Lung (tissue), 17 donors: ENCODE measurements at places on chromosomes 2 and 18. TPM values are rescaled to one million over a fixed set of nuclear protein-coding genes. Genes with fewer than 3 reads are reported as not detected.

GRCh38 chr2:57881998-57882888 lies 164.4 kb upstream of the VRK2 start:
- no peaks in the 10 kb centered on the region for H3K27me3 ChIP-seq
- H3K4me3 ChIP-seq: no peak overlapping the region
- H3K27ac ChIP-seq: no peak overlapping the region
- DNase-seq: no peak
- no peaks in the 10 kb centered on the region for H3K36me3 ChIP-seq

DNA sequence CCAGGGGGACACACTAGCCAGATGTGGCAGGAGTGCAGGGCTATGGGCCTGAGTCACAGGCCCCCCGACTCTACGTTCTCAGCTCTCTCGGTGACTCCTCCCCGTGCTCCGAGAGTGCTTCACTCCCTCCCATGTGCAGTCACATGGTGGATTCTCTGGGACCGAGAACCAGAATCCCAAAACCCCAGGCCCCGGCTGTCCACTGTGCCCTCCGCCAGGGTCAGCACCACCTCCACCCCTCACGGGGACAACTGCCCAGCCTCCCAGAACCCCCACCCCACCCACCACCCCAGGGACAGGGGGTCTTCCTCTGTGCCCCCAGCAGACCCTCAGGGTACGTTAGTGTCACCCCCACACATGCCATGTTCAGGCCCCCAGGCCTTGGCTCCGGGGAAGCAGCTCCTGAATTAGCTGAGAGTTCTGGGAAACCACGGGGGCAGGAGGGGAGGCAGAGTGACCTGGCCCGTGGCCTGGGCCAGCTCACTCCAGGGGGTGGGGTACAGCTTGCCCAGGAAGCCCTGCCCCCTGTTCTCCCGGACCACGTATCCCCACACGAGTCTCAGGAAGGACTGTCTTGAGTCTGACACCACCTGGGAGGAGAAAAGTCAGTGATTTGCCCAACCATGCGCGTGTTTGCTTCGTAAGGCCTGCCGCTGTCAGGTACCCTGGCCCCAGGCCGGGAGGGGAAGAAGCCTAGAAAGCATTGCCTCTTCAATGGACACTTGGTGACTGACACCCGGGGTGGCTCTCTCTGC lies 4.4 kb downstream of the RAMP1 start:
- H3K36me3 ChIP-seq: no peaks in the 10 kb centered on the region
- H3K27me3 ChIP-seq: peaks cover 12% of the 10 kb centered on the region
- peaks cover 3% of the 10 kb centered on the region for H3K4me1 ChIP-seq
- H3K4me3 ChIP-seq: no peak overlapping the region
- no peak for DNase-seq

GRCh38 chr2:54092940-54093339 lies 22.5 kb upstream of the ACYP2 start:
- DNase-seq: no peak
- no peaks in the 10 kb centered on the region for H3K36me3 ChIP-seq
- no peak overlapping the region for H3K27ac ChIP-seq
- no peak overlapping the region for H3K4me3 ChIP-seq

DNA sequence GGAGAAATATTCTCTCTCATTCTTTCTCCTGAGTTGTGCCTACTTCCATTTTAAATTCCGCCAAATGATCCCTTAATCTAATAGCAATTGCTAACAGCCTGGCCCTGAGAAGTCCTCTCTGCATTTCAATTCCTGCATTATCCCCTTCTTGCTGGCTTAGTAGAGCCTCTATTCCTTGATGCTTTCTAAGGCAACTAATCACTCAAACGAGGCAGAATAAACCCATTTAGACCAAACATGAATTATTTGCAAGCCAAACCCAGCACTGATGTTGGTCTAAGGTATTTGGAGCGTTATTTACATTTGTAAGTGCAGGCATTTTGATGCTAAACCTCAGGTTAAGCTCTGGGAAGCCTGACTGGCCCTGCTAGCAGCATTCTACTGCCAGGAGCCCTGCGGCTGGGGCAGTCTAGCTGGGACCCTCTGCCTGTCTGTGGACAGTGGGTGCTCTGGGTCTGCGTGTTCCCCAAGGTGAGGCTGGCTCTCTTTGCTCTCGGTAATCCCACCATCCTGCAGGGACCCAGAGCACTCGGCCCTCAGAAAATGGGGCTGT lies 173.1 kb upstream of the HS6ST1 start:
- H3K27ac ChIP-seq: no peak overlapping the region
- peaks cover 8% of the 10 kb centered on the region for H3K4me1 ChIP-seq
- no peaks in the 10 kb centered on the region for H3K27me3 ChIP-seq
- DNase-seq: no peak

GRCh38 chr2:201258666-201259615 lies 1.4 kb upstream of the CASP8 start:
- peak overlapping the region; percentile 56 for H3K4me3 ChIP-seq
- H3K36me3 ChIP-seq: no peaks in the 10 kb centered on the region
- H3K27ac ChIP-seq: peak overlapping the region; percentile 62
- no peak for DNase-seq
- H3K4me1 ChIP-seq: peaks cover 8% of the 10 kb centered on the region
- no peaks in the 10 kb centered on the region for H3K27me3 ChIP-seq

GRCh38 chr18:58646334-58646862 lies 17.5 kb upstream of the ALPK2 start:
- no peaks in the 10 kb centered on the region for H3K4me1 ChIP-seq
- no peaks in the 10 kb centered on the region for H3K27me3 ChIP-seq
- no peak overlapping the region for H3K4me3 ChIP-seq
- no peak overlapping the region for H3K27ac ChIP-seq
- DNase-seq: no peak

DNA sequence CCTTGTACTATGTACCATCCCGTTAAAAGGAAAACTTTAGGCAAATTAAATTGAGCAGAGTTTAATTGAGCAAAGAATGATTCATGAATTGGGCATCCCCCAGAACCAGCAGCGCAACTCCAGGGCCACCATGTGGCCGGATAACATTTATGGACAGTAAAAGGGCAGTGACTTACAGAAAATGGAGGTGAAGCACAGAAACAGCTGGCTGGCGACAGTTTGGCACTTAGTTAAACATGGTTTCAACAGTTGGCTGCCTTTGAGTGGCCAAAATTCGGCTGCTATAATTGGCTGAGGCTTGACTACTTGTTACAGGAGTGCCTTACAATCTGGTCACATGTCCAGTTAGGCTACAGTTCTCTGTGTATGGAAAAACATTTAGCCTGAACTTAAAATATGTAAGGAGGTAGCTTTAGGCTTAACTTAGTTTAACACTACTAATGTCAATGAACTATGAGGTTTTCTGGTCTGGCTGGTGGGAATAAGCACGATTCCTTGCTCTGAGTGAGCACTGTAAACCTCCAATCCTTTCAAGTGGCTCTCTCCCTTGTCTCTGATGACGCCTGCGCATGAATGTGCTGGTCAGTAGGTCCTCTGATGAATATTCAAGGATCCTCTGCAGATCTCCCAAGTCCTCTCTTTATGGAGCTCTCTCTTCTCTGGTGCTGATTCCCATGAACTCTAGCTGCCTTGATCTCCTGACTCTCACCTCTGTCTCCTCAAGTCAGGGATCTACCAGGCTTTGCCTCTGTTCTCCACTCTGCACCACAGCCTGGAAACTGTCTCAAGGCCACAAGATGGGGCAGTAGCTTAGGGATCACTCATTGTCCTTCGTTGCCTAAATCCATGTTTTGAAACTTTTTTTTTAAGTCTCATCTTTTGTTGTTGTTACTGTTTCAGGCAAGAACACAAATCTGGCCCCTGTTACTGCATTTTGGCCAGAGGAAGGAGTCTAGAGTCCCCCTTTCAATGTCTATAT lies 24.4 kb upstream of the RAB31 start:
- H3K27me3 ChIP-seq: no peaks in the 10 kb centered on the region
- H3K36me3 ChIP-seq: no peaks in the 10 kb centered on the region
- no peak overlapping the region for H3K27ac ChIP-seq
- peak; percentile 75 for DNase-seq
- peaks cover 11% of the 10 kb centered on the region for H3K4me1 ChIP-seq
- no peak overlapping the region for H3K4me3 ChIP-seq

- no peaks in the 10 kb centered on the region for H3K27me3 ChIP-seq
- H3K27ac ChIP-seq: no peak overlapping the region
- no peak overlapping the region for H3K4me3 ChIP-seq
Measured at GRCh38 chr2:30915486-30915885, 108.2 kb upstream of the CAPN13 start.

The GPR35 gene
- total RNA-seq: 4.4 TPM

GRCh38 chr2:202090530-202090929 lies 17.5 kb downstream of the KIAA2012 start:
- no peak overlapping the region for H3K27ac ChIP-seq
- no peak overlapping the region for H3K4me3 ChIP-seq
- no peaks in the 10 kb centered on the region for H3K27me3 ChIP-seq
- DNase-seq: no peak
- peaks cover 17% of the 10 kb centered on the region for H3K4me1 ChIP-seq

The SPIRE1 gene
- 34.0 TPM for total RNA-seq

The GATA6 gene
- total RNA-seq: 34.3 TPM

The SP9 gene
- total RNA-seq: not detected

DNA sequence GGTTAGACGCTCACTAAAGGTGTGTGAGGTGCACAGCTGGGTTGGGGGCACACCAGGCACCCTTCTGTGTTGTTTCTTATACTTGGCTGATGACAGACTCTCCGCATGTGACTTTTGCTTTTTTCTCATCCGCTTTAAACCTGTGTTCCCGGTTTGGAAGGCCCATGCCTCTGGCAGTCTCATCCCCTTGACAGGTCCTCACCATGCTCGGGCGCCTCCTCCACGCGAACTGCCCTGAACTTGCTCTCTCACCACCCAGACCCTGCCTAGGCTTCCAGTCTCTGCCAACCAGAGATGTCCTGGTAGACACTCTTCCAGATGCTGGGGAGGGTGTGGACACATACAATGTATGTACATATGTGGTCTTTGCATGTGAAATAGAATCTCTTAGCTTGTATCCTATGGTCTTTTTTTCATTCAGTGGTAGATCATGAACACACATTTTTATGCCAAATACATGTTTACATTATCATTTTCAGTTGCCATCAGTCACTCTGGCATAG lies 79.8 kb downstream of the LIMS1 start:
- H3K36me3 ChIP-seq: no peaks in the 10 kb centered on the region
- H3K4me3 ChIP-seq: no peak overlapping the region
- no peak for DNase-seq
- H3K4me1 ChIP-seq: peaks cover 18% of the 10 kb centered on the region
- H3K27me3 ChIP-seq: no peaks in the 10 kb centered on the region

DNA sequence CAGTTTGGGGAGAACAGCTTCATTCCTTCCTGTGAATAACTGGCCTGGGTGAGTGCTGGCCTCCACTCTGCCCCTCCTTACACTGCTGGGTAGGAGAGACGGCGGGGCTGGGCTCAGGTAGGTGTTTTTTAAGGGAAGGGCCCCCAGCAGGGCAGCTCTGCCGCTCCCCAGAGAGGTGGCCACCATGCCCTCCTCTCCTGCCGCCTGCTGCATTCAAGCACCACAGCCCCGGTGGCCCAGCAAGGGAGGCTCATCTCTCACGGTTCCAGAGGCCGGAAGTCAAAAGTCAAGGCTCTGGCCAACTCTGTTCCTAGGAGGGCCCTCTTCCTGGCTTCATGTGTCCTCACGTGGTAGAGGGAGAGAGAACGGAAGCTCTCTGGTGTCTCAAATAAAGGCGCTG lies 81.1 kb downstream of the SH3BP4 start:
- H3K27me3 ChIP-seq: no peaks in the 10 kb centered on the region
- no peak overlapping the region for H3K4me3 ChIP-seq
- no peak overlapping the region for H3K27ac ChIP-seq
- H3K4me1 ChIP-seq: no peaks in the 10 kb centered on the region

The PIEZO2 gene
- total RNA-seq: 233 TPM

The C2orf66 gene
- total RNA-seq: not detected

The IL36A gene
- total RNA-seq: not detected

The TMEM163 gene
- total RNA-seq: 5.8 TPM

The SAG gene
- total RNA-seq: not detected
